ENCODE measurements at places on chromosomes 13 and 19. TPM values are rescaled to one million over a fixed set of nuclear protein-coding genes. Genes with fewer than 3 reads are reported as not detected.

DNA sequence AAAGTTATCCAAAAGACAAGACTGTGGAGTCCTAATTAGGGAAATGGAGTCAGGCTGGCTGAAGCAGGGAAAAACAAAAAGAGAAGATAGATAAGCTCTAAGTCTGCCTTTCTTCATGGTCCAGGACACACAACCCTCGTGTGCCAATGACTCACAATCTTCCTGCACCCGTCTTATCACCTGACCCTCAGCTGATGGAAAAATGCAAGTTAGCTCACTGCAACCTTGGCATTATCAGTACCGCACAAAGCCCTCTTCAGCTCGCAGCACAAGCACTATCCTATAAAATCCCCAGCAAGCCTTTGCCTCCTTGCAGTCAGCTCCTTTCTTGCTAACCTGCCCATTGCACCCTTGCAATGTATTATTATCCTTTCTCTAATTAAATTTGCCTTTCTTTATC, 4.3 kb downstream of the OR7A5 start:
- no peak for DNase-seq

C1QTNF9B gene
- not detected for total RNA-seq

- DNase-seq: no peak
These were observed 71.8 kb downstream of the GADD45B start for GRCh38 chr19:2547721-2548120.

TUBA3C gene
- 87.1 TPM for total RNA-seq

DNA sequence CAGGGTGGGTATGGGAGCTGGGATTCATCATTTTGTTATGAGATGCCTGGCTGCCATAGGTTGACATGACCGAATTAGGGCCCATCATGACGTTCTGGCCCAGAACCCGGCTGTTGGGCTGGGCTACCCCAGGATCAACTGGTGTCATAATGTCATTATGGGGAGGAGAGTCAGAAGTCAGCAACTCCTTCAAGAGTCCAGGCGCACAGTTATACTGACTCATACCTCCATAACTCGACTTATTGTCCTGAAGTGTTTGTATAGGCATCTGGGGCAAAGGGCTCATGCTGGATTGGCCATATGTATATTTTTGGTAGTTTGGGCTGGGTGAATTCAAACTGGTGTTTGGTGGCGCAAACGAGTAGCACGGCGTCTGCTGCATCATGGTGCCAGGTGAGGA, 106.5 kb downstream of the FOXO1 start:
- DNase-seq: no peak

ACOD1 gene
- not detected for total RNA-seq
